ENCODE measurements at places on chromosomes 1 and 21.

DNA sequence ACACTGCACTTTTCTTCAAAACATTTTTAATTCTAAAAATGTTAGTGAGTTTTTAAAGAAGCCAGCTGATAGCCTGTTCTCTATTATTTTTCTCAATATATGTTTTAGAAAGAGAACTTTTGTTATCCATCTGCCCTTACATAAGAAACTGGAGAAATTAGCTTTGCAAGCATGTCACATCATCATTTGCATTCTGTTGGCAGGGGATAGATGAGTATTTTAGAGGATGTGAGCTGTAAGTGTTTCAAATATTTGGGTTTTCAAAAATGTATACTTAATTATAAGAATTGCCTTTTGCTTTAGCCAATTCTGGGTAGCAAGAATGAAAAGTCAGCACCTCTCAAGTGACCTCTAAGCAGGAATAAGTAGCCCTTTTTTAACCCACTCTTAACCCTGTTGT, 7.4 kb downstream of the NFIA start:
- DNase-seq, result no peak

DNA sequence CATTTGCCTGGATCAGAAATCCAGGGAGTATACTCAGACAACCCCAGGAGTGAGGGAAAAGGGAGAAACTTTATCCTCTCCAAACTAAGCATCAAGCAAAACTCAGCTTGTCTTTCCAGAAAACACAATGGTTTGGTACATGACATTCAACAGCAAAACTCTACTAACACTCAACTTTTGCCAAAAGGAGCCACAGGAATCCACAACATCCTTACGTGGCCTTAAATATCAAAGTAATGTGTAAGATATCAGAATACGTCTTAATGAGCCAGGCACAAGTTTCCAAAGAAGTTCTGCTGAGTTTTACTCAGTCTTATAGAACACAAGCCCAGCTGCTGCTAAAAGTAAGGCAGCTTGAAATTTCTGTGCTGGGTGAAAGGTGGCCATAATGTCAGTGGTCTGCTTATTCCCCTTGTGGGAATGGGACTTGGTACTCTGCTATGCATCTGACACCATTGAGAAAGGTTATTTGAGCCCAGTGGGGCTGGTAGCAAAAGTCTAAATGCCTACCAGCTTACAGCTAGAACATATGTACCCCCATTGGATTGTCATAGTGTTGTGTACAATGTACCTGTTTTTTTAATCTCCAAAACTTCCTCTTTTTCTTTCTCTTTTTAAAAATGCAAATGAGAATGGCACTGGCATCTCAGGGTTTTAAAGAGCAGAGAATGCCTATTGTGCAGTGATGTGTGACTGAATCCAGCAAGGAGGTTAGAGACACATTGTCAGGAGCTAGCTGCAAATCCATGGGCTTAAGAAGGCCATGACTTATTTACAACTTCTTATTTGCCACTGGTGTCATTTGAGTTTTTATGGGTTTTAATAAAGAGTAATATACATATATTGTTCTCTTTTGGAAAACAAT, 62.0 kb upstream of the ST6GALNAC3 start:
- no peak for DNase-seq

DNA sequence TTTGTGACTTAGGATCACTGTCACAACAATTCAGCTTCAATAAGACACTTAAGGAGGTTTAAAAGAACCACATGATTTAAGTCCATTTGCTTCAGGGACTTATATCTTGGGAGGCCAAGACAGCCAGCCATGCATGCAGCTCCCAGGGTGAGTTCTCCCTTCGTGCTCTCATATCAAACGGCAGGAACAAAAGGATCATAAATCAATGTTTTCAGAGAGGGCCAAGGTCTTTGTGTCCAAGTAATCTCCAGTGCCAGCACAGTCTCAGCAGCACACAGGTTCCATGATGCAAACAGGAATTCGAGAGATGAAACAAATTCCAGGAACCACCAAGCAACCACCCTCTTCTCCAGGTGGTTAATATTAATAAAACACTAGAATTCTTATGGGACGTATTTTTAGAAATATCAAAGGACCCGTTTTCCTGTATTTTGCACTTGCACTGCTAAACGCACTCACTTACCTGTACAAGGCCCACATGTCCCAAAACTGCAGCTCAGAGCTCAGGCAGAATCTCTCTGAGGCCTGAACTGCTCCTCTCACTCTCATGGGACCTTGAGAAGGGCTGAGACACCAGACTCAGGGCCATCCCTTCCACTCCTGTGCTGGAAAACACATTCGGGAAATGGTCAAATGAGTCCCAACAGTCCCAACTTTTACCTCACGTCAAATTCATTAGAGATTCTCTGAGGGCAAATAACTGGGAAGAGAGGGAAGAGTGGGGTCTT, 100.0 kb upstream of the RAB4A start:
- no peak for DNase-seq

DNA sequence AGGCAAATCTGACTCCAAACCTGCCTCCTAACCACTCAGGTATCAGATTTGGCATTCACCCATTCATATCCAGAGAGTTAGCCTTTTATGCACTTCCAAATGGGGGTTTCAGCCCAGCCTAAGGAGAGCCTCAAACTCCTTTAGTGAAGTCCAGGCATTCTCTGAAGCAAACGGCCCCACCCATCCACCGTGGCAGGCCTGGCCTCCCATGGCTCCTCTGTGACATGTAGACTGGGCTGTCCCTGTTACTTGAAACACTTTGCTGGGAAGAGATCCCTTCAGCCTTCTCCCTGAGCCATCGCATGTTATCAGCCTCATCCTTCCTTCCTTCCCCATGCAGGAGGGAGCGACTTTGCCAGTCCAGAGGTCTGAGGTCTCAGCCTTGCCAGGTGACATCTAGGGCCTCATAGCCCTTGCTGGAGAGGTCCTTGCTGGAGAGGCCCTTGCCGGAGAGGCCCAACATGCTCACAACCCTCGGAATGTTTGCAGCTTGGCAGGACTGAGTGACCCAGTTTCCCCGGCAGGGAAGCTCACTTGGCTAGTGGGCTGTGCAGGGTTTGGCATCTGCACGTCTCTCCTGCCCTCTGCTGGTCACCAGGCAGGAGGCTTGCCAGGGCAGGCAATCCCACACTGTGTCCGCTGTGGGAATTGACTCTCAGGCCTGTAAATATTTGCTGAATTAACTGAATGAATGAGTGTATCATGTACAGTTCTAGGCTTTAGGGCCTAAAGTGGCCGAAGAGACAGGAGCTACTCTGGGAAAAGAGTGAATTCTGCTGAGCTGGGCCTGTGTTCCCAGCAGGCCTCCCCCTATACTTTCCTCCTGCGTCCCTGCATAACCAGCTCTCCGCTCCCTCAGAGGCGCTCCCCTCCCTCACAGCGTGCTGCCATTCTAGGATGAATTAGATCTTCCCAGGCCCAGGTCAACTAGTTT, 26.7 kb upstream of the RBM15 start:
- DNase-seq, result peak; percentile 50

- no peak for DNase-seq
Observed at GRCh38 chr1:182702826-182703524, 18.6 kb upstream of the RGS8 start.

- DNase-seq, result no peak
Observed at GRCh38 chr1:219749370-219749769, 136.5 kb upstream of the ZC3H11B start.

- DNase-seq, result no peak
Observed at GRCh38 chr21:15190837-15191236, 126.0 kb upstream of the NRIP1 start.

GRCh38 chr1:223611936-223612335, 53.6 kb downstream of the CAPN8 start:
- DNase-seq, result no peak

- DNase-seq, result no peak
Observed at GRCh38 chr1:8813016-8813763, 4.2 kb downstream of the RERE start.
